ENCODE measurements at places on chromosomes 6 and 20. TPM values are rescaled to one million over a fixed set of nuclear protein-coding genes. Genes with fewer than 3 reads are reported as not detected.

DNA sequence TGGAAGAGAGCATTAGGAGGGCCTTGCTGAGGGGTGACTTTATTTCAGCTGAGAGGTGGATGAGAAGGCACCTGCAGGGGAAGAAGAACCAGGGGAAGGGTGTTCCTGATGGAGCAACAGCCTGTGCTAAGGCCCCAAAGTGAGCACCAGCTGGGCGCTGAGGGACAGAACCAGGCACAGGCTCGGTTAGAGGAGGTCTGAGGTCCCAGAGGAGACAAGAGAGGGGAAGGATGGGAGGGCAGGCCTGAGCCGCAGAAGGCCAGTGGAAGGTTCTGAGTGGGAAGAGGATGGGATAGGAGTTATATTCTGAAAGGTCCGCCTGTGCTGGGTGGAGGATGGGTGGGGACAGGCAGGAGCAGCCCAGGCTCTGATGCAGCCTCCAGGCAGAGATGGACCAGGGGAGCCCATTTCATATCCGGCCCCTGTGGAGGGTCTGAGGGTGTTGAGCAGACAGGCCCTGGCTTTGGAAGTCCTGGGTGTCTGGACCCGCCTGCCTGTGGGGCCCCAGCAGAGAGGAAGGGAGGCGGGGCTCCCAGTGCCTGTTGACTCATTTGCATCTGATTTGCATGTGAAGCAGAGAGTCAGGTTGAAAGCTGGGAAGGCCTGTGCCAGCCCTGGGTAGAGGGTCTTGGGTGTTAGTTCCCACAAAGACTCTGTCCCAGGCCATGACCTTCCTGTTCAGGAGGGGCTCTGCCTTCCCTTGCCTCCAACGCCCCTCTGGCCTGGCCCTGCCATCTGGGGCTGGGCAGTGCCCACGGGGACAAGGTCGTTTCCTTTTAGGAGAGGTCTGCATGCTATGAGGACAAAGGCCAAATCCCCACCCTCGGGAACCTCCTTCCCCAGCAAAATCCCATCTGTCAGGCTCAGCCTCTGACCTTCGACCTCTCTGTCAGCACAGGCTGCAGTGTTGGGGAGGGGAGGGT is 10.6 kb upstream of the FAM110A start:
- DNase-seq, result no peak

The ORC3 gene
- 14.8 TPM for total RNA-seq

DNA sequence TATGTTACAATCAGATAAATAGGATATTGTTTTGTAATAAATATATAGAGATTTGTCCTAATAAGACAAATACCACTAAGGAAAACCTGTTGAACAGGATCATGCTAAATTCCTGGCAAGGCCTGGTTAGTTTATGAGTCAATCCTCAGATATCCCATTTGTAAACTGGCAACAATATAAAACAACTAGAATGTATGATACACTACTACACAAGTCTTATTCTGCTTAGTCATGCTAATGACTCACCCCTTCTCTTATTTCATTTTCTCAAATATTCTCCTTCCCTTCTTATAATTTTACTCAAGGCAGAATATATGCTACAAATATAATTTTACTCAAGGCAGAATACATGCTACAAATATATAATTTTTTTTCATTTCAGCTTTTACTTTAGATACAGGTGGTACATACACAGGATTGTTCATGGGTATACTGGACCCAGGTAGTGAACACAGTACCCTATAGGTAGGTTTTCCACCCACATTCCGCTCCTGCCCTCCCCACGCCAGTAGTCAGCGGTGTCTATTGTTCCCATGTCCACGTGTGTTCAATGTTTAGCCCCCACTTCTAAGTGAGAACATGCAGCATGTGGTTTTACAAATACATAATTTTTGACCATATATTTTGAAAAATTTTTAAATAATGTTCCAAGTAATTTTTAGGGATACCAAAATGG is 6.3 kb downstream of the OSER1 start:
- peak; percentile 79 for DNase-seq

DNA sequence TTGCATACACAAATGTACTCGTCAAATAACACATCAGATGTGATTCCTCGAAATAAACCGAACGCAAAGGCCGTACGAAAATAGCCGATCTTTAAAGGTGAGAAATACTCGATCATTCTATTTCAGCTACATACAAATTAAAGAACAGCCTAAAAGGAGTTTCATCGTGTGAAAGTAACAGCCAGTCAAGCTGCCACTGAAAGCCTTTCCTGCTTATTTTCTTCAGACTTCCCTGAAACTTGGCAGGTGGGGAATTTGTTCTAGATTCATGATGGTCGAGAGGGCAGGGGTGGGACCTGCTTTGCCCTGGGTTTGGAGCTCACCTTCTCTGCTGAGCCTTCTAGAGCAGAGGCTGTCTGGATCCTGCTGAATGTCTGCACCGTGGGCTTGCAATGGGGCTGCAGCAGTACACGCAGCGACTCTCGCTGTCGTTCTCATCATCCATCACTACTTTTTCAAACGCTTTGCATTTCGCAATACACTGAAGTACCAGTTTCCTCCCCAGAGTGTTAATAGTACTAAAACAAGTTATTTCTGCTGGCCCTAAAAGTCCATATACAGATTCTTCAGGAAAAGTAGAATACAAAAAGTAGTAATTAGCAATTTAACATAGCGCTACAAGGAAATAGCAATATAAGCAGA is 16.2 kb downstream of the FOXC1 start:
- no peak for DNase-seq

DNA sequence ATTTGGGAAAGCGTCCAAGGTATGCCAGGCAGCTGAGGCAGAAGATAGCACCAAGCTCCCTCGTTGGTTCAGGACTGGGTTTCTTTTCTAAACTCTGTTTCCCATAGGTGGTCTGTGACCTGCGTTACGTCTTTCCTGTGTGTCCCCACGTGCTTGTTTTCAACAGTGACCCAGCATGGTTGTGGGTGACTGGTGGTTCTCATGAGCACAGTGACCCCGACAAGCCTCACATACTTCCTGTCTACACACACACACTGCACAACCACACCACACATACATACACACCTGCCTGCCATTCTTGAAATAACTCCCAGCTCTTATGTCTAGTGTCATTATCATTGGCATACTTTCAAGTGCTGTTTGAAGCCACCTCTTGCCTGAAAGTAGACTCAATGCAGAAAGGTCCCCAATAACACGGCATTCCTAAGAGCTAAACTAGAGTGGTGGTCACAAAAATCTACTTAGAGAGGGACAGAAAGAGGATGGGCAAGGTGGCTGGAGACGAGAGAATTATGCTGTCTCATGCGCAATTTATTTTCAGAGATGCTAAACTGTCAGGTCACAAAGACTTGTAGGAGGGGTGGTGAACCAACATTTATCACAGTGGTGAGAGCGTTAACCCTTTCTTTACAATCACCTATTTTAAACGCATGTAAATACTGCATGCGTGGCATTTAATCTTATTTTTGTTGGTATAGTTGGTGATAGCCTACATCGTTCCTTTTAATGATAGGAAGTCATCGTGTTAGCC is 66.7 kb downstream of the GCNT2 start:
- no peak for DNase-seq

The BRD2 gene
- total RNA-seq, result 116 TPM

GRCh38 chr20:47427746-47428145 is 71.2 kb upstream of the ZMYND8 start:
- no peak for DNase-seq

DNA sequence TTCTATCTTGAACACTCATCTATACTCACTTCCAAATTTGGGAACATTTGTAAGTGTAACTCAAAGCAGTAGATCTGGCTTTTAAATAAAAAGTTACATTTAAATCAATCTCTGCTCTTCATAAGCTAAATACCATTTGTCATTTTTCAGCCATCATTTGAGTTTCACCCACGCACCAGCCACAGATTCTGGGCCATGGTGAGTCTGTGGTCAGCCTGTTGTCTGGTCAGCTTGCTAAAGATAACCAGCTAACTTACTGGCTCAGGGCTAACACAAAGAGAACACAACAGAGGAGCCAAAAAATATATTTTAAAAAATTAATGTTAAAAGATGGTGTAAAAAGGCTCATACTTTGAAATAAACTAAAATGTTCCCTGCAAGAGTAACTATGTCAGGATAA is 181.3 kb downstream of the KIF6 start:
- DNase-seq, result no peak

The RAMACL gene
- 1.6 TPM for total RNA-seq

DNA sequence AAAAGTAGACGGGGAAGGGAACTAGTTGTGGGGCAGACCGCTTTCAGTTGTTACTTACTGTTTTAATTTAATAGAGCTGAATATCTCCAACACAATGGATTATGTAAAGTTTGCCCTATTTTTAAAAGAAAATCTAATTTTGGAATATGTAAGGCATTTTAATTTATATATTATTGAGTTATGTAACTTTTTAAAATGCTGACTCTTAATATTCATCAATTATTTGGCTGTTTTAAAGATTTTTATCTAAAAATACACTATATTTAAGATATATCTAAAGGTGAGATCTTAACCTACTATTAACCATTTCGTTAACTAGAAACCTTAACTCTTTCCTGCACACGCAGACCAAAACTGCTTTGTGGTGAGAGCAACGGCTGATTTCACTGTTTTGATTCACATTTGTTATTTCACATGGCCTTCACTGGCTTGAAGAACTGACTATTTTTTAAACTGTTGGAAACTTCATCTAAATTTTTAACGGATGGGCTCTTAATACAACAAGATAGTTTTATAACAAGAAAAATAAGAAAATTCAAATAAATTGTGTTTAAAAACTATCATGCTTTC is 87.9 kb downstream of the HUS1B start:
- DNase-seq, result no peak

The MRAP2 gene
- total RNA-seq, result 0.23 TPM

DNA sequence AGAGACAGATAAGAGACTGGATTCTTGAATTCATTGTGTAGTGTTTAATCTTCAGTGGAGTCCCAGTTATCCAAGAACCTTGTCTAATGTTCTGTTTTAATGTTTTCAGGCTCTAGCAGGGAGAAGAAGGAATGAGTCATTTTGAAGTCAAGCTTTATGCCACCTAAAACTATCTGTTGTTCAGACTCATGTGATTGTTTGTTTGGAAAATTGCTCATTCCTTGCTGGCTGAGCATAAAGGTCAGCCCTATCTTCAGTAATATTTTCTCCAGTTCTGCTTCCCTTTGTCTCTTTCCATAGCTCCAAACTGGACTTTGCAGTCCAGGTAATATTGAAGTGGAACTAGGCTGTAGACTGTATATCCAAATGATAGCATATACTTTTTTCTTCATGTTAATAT is 34.2 kb downstream of the CLVS2 start:
- no peak for DNase-seq

The CFAP61 gene
- not detected for total RNA-seq

The NKAPL gene
- 0.99 TPM for total RNA-seq

GRCh38 chr20:58651559-58651945 is 469 bp downstream of the STX16 start:
- DNase-seq, result no peak

DNA sequence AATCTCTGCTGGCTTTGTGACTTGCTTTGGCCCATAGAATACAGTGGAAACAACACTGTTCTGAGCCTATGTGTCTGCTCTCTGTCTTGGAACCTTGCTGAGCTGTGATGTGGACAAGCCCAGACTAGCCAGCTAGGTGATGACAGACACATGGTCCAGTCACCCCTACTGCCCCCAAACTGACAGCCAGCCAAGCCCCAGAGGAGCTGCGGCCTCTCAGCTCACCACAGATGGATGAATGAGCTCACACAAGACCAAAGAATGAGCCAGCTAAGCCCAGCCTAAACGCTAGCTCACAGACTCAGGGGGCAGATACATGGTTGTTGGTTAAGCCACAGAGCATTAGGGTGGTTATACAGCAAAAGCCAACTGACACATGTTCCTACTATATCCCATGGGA is 4.1 kb downstream of the AARS2 start:
- DNase-seq, result no peak

GRCh38 chr6:7269816-7270215 is 43.2 kb downstream of the SSR1 start:
- DNase-seq, result no peak

DNA sequence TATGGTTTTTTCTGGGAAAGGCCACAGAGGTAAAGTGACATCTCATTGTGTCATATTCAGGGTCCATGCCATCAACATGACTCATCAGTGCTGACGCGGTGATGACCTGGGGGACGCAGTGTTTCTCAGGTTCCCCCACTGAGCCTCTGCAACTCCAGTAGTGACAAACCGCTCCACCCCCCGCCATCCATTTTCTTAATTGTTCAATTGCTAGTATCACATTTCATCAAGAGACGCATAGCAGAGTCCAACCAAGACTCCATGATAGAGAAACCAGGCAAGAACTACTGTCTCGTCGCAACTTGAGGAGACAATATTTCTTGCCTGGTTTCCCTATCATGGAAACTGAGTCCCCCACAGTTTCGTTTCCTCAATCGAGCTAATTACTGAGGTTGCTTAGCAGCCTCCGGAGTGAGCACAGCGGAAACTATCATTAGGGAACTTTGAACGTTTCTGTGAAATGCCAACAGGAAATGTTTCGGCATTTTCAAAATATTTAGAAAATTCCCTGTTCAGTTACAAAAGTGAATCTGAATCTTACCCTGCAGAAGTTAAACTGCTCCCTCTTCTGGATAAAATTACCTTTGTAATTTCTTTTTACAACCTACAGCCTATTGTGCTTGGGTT is 12.2 kb upstream of the SERPINB1 start:
- DNase-seq, result peak; percentile 80

- no peak for DNase-seq
Measured at GRCh38 chr20:38246357-38247165, 14.0 kb downstream of the KIAA1755 start.

- no peak for DNase-seq
Measured at GRCh38 chr6:93859971-93860370, 440.6 kb upstream of the EPHA7 start.

DNA sequence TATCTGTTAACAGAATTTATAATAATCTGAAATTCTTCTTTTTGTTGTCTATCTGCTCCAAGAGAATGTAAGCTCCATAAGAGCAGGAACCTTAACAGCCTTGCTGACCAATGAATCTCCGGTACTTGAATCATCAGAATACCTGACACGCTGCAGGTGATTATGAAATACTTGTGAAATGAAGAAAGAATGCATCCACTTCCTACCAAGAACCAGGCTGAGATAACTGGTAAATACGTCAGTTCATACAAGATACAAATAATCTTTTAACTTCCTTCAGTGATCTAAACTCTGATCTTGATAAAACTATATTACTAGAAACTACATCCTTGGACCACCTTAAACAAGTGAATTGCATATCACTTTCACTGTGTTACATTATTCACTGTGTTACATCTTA is 116.2 kb downstream of the MAP3K5 start:
- DNase-seq, result no peak

The VIP gene
- 2.7 TPM for total RNA-seq

- peak; percentile 22 for DNase-seq
Measured at GRCh38 chr6:91081452-91082067, 494.7 kb upstream of the MAP3K7 start.

GRCh38 chr6:41298785-41299502 is 12.5 kb upstream of the TREM1 start:
- DNase-seq, result no peak

Measured in glomerular endothelial cell (primary cell).